ENCODE measurements at places on chromosomes 12 and 14.

- no peak for DNase-seq
These were observed 348.8 kb downstream of the GXYLT1 start for GRCh38 chr12:41795910-41796309.

GRCh38 chr14:24408764-24409163 is 10.0 kb downstream of the NYNRIN start:
- no peak for DNase-seq

GRCh38 chr14:81829447-81829846 is 295.8 kb upstream of the SEL1L start:
- no peak for DNase-seq

GRCh38 chr12:50678650-50679365 is 85.1 kb upstream of the ATF1 start:
- DNase-seq: no peak

DNA sequence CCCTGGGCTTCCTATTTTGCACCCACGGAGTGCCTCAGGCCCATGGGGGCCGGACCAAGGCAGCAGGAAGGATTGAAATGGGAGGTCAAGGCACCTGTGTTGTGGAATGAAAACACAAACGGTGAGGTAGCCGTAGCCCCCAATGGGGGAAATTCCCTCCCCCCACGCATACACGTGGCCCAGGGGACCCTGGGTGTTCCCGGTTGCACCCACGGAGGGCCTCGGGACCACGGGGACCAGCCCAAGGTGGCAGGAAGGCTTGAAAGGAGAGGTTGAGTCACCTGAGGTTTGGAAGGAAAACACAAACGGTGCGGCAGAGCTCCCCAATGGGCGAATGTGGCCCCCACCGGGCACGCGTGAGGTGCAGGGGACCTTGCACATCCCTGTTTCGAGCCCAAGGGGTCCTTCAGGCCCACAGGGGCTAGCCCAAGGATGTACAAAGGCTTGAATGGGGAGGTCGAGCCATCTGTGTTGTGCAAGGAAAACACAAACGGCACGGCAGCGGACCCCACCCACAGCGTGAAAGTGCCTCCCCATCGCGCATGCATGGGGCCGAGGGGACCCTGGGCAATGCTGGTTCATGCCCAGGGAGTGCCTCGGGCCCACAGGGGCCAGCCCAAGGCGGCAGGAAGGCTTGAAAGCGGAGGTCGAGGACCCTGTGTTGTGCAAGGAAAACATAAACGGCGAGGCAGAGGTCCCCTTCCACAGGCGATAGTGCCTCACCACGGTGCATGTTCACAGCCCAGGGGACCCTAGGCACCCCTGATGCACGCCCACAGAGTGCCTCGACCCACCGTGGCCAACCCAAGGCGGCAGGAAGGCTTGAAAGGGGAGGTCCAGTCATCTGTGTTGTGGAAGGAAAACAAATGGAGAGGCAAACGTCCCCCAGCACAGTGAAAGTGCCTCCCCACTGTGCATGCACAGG is 376.7 kb downstream of the ALG10 start:
- no peak for DNase-seq

- no peak for DNase-seq
These were observed 114.7 kb upstream of the FKBP4 start for GRCh38 chr12:2679816-2680675.

DNA sequence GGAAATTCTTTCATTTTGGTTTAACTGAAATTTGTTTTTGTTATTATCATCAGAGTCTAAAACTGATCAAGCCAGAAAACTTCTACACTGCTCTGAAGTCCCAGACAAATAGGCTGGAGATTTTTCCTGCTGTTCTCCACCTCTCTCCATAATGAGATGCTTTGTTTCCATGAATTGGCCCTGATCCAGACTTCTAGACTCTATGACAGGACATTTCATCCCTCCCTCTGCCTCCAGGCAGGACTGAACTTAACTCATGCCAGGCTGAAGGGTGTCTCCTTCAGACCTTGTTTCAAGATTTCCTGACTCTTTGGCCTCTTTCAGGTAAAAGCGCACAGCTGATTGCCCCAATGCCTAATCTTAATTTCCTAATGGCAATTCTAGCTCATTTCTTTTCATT is 69.1 kb upstream of the HOXC13 start:
- DNase-seq: no peak

DNA sequence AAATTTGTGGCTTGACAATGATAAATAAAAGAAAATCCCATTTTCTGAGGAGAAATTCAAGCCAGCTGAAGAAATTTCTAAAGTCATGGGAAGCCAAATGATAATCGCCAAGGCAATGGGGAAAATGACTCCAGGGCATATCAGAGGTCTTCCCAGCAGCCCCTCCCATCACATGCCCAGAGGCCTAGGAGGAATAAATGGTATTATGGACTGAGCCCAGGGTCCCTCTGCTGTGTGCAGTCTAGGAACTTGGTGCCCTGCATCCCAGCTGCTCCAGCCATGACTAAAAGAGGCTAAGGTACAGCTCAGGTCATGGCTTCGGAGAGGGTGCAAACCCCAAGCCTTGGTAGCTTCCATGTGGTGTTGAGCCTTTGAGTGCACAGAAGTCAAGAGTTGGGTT is 4.4 kb downstream of the CLEC12A start:
- DNase-seq: no peak

DNA sequence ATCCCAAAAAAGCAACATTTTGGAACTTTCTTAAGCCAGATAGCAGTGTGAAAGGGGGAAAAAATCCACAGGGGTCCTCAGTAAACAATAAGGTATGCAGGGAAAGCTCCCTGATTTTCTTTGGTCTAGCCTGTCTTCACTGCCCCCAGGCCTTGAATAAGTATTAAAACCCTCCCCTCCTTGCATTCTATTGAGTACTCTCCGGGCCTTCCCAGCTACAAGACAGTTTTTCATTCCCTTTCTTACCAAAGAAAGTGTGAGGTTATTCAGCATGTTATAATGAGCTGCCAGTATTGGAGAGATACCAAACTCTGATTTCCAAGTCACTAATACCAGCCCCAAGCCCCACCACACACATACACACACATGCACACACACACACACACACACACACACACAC is 59.8 kb upstream of the KIF21A start:
- DNase-seq: no peak

DNA sequence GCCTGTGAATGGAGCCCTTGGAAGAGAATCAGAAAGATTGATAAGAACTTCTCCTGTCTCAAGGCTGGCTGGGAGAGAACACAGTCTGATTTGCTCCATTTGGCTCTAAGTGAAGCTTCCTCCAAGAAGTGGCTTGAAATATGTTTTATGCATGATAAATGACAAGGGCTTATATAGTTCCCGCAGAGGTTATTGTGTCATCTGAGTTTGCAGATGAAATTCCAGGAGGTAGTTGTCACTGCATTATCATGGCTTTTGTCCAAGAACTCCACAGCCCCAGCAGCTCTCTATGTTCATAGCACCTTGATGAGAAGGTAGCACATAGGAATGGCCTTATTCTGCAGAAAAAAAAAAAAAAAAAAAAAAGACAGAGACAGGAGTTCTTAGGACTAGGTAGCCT is 108.5 kb downstream of the DACT1 start:
- no peak for DNase-seq

DNA sequence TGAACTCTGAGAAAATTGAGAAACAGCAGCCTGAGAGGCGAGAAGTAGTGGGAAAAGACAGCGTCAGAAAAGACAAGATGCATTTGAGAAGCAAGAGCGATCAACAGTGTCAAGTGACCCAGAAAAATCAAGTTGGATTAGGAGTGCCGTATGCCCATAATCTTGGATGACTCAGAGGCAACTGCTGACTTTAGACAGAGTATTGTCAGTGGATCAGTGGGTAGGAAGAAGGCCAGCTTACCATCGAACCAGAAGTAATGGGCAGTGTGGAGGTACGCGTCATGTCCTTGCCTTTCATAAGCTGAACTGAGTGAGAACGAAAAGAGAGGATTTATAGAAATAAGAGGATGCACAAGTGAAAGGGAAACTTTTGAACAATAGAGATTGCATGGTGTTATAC is 151.0 kb upstream of the NAV3 start:
- no peak for DNase-seq

DNA sequence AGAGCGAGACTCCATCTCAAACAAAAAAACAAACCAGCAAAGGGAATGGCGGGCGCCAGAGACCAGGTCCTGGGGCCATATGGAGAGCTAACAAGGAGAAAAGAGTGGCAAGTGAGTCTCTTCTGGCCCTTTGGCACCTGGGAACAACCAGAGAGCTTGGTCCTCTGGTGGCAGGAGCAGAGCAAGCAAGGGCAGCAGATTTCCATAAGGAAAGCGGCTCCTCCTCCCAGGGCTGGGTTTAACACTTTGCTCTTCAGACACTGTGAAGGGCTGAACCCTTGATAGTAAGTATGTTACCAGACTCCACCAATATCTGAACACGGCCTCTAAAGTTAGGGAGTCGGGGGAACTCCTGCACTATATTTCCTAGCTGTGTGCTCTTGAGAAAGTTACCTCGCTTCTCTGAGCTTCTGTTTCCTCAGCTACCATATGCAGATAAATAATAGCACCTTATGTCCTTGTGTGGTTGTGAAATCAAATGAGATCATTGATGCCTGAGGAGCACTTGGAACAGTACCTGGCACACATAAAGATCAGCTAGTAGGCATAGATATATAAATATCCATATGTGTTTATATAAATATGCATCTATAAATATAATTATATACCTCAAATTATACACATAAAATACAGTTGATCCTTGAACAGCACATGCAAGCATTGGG is 33.4 kb upstream of the PLEKHG6 start:
- DNase-seq: no peak
